ENCODE measurements at places on chromosomes 3 and 15. TPM values are rescaled to one million over a fixed set of nuclear protein-coding genes. Genes with fewer than 3 reads are reported as not detected.

The TGM4 gene
- total RNA-seq: not detected

The PHC3 gene
- 48.8 TPM for total RNA-seq

The GPR15 gene
- total RNA-seq: not detected

The ARHGEF26 gene
- total RNA-seq: 1.4 TPM

The STRA6 gene
- not detected for total RNA-seq

The MTMR10 gene
- 34.8 TPM for total RNA-seq

GRCh38 chr3:39191773-39192172 is 622 bp downstream of the XIRP1 start:
- peak; percentile 51 for DNase-seq

- DNase-seq: no peak
Observed at GRCh38 chr3:47487265-47487664, 11.5 kb upstream of the SCAP start.

- DNase-seq: no peak
Observed at GRCh38 chr15:56490461-56490860, 25.5 kb upstream of the MNS1 start.

GRCh38 chr3:108218811-108219210 is 3.4 kb downstream of the IFT57 start:
- no peak for DNase-seq

DNA sequence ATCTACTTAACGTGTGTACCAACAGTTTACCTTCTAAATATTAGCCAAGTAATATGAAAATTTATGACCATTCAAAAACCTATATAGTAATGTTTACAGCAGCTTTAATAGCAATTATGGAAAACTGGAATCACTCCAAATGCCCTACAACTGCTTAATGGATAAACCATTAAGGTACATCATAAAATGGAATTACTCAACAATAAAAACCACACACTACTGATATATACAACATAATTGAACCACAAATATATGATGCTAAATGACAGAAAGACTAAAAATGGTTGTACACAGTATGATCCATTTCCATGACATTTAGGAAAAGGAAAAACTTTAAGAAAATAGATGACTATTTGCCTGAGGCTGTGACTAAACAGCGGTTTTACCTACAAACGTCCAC is 467.1 kb upstream of the EPHA6 start:
- DNase-seq: no peak

DNA sequence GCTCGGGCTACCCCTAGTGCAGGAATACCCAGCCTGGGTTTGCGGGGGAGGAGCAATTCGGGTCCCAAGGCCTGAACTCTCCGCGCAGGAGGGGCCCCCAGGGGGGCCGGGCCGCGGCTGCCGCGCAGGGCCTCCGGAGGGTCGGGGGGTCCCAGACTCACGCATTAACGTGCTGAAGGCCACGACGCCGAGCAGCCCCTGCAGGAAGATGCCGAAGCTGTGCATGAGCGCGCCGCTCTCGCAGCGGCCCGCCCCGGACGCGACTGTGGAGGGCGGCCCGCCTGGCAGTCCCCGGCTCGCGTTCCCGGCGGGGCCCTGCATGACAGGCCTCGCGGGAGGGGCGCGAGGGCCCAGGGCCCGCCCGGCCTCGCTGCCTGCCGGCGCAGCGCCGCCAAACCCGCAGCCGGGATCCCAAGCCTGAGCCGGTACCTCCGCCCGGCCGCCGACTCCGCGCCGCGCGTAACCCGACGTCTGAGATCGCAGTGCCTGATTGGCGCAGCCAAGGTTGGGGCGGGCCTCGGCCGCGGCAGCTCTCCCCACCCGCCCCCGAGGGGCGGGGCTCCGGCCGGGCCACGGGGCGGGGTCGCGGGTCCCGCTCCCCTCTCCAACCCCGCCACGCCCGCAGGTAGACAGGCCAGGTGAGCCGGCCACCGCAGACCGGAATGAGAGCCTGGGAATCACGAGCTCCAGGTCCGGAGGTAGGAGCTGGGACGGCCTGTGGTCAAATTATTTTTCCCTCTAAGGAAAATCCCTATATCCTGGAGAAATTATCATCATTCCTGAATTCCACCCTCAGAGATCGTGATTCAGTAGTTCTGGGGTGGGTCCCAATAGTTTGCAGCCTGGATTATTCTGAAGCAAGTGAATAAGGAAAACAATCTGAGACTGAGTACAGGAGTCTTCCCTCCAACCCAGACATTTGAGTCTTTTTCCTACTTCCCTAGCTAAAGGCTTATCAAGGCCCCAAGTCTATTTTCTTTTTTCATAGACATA is at the start of gene STIMATE:
Gene STIMATE (minus strand): TSS at position 419 of the 993 bp plus-strand sequence. CDS start 98 bp downstream, at position 321.
- peak; percentile 95 for DNase-seq

DNA sequence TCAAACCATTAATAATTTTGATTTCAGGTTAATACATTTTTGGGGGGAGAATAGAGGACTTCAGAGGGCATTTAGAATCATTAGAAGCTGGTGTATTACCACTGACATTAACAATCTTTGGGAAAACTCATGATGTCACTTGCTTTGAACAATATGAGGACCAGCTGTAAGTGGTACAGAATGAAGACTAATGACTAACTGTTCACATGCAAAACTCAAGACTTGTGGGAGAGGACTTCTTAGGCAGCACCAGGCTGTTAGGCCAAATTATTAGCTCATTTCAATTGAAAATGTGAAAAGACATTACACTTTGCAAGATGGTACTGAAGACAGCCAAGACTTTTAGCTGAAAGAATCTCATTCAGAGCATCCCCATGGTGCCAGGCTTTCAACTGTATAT is 426.2 kb upstream of the ADAMTS9 start:
- no peak for DNase-seq

DNA sequence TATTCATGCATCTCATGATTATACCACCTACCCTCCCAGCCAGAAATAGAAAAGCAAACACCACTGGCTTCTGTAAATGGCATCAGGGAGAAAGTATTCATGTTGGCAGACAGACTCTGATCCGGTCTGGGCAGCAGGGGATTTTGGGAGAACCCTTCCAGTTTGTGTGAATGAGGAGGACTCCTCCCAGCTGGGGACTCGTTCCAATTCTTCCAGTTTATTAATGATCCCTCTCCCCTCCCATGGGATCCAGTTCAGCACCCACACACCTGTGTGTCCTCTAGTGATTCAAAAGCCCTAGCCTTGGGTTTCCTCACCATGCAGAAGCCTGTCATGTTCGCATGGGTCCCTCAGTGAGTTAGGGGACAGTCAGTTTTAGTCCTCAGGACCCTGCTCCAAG is 110.9 kb downstream of the IQSEC1 start:
- no peak for DNase-seq

GRCh38 chr3:12943124-12944021 is 102.0 kb upstream of the RPL32 start:
- peak; percentile 73 for DNase-seq

GRCh38 chr15:52143873-52144272 is 31.3 kb upstream of the BCL2L10 start:
- DNase-seq: no peak

DNA sequence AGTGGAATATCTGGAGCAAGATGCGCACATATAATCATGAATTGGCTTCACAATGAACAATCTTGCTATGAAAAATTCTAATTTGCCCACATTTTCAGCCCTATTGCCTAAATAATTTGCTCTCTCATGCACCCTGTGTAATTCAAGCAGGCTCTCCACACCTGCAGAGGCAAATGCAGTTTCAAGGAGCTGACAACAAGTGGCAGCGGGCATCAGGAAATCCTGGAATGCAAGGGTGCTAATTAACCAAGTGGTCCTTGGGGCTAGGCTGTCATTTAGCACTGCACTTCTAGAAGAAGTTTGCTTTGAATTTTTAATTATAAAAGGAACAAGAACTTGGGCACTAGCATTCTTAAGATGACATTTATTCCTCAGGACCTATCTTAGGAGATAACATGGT is 56.3 kb upstream of the ICE2 start:
- no peak for DNase-seq

GRCh38 chr3:129182390-129183185 is 1.1 kb downstream of the CNBP start:
- DNase-seq: no peak

- no peak for DNase-seq
Observed at GRCh38 chr15:85473455-85473854, 93.1 kb downstream of the AKAP13 start.

- peak; percentile 45 for DNase-seq
Observed at GRCh38 chr15:65377105-65377975, 462 bp downstream of the IGDCC3 start.

DNA sequence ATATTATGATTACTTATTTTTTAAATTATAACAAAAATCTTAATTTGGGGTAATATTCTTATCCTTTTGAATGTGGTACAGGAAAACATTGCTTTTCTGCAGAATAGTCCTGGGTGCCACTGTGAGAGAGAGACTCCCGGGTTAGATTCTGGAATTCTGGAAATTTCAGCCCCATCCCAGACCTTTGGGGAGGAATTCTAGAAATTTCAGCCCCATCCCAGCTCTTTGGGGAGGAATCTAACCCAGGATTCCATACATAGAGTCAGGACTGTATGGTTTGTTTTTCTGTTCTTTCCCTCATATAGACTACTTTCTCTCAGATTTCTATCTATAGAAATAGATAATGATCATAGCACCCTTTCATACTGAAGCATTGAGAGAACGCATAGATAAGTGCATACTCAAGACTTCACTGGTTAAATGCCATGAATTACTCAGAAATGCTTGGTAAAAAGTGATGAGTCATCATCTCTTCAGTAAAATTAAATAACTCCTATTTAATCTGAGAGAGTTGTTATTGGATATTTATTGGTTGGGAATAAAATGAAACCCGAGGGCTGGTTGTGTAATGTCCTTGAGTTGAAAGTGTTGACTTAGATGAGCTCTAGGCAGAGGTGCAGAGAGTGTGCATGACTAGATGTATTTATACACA is 8.3 kb downstream of the EIF2AK4 start:
- no peak for DNase-seq

GRCh38 chr3:187986514-187986934 is 167.4 kb upstream of the LPP start:
- no peak for DNase-seq
